ENCODE measurements at places on chromosomes 1 and 21.

DNA sequence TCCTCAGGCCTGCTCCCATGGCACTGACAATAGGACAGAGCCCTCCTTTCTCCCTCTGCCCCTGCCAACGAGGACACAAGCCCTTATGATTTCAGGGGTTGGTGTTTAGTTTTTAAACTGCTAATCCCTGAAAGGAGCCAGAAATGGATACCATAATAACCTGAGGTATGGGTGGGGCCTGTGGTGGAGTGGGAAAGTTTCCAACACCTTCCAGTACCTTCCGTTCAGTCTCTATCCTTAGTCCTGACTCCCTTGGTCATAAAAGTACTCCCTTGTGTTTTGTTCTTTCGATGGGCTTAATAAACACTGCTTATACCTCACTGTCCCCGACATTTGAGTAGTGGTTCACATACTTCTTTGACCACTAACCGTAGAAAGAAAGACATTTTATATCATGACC lies 141.8 kb upstream of the MAGI3 start:
- DNase-seq = no peak

- no peak for DNase-seq
Measured at GRCh38 chr1:74180490-74180889, 17.5 kb downstream of the LRRIQ3 start.

GRCh38 chr1:42961312-42962091 lies 2.8 kb upstream of the SLC2A1 start:
- no peak for DNase-seq

- DNase-seq = peak; percentile 86
Measured at GRCh38 chr1:226549937-226550671, 1.5 kb downstream of the STUM start.

- peak; percentile 72 for DNase-seq
Measured at GRCh38 chr21:45154511-45155508, 80.4 kb downstream of the ADARB1 start.

- no peak for DNase-seq
Measured at GRCh38 chr1:160806109-160806665, 10.2 kb downstream of the LY9 start.

DNA sequence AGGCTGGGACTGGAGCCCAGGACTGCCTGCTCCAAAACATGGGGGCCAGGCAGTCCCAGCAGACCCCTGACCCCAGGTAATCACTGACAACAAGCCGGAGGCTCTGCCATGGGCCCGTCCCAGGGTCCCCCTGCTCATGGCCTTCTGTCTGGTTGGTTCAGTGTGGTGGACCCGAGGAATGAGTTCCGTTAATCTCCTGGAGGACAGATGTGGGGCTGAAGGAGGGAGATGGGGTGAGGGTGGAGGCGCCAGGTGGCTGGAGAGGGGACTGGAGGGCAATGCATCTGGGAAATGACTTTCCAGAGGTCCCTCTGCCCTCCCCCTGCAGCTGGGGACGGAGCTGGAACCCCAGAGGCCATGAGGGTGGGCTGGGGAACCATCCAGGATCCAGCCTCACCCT lies 103.2 kb downstream of the EBNA1BP2 start:
- DNase-seq = no peak

- peak; percentile 22 for DNase-seq
Measured at GRCh38 chr1:30452170-30452569, 271.2 kb downstream of the MATN1 start.

- DNase-seq = no peak
Measured at GRCh38 chr1:221093903-221094791, 214.9 kb downstream of the HLX start.

DNA sequence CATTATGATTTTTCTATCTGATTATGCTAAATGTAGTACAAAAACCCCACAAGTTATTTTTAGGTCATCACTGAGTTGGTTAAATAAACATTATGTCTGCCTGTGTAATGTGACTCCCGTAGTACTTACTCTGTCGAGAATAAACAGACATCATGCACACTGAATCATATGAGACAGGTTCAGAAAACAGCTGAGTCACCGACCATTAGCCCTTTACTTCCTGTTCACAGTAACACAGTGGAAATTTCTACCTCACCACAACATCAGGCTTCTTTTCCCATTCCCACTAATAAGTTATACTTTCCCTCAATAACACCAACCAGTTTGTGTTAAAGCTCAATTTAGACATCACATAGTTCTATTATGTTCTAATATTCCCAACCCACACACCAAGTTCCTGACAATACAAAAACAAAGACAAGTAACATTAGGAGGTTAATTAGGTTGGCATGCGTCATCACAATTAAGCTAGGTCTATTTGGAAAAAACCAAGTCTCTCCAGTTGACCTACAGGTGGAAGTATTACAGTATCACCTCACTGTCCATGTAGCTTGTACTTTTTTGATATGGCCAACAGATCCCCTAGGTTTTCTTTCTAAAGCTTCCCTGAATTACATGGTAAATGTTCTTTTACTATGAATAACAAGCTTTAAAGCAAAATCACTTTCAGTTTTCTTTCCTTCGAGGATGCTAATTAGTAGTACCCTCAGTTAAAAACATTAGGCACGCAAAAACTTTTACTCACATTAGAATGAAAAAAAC lies 154.2 kb downstream of the EIF4G3 start:
- no peak for DNase-seq

DNA sequence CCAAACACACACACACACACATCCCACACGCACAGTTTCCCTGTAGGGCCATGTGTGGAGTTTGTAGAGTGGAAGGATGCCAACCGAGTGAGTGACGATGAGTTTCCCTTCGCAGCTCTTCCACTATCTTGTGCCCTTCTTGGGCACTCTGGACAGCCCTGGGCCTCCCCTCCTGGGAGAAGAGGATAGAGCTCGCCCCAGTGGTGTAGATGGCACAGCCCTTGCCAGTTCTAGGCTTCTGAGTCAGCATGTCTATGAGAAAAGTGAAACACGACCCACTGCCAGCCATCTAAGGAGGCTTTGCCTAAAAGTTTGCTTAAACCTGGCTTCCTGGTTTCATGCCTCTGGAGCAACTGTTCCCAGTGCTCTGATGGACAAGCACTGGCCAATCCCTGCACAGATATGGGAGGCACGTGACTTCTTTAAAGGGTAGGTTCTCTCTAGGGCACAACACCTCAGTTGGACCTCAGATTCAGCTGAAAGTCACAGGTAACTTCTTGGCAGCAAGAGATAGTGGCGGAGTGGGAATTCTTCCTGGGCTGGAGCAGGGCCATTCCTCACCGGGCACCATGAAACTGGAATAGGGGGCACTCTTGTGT lies 195.9 kb upstream of the GALNT2 start:
- no peak for DNase-seq

DNA sequence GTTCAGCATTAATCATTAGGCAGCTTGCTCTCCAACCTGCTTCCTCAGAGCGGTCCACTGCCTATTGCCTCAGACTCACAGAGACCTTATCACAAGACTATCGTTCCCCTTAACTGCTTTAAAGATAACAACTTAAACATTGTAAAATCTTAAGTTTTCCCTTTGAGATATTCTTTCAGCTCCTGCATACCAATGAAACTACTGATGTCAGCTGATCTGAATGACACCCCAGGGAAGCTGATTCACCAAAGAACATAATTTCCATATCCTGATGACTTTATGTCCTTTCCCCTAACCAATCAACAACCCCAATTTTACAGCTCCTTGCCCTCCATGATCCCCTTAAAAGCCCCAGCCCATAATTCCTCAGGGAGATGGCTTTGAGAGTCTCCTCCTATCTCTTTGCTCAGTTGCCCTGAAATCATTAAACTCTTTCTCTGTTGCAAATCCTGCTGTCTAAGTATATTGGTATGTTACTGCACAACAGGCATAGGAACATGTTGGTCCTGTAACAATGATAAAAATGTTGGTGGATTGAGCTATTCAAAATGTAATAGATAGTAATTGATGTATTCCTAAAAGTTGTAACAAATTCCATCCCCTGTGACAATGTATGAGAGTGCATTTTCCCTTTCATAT lies 621.4 kb upstream of the RGS18 start:
- no peak for DNase-seq

GRCh38 chr1:27934818-27935549 lies at the start of gene SMPDL3B:
Gene SMPDL3B, plus strand, starts transcription at chr1:27935000. Its CDS starts 184 bp downstream, at chr1:27935184.
- no peak for DNase-seq

DNA sequence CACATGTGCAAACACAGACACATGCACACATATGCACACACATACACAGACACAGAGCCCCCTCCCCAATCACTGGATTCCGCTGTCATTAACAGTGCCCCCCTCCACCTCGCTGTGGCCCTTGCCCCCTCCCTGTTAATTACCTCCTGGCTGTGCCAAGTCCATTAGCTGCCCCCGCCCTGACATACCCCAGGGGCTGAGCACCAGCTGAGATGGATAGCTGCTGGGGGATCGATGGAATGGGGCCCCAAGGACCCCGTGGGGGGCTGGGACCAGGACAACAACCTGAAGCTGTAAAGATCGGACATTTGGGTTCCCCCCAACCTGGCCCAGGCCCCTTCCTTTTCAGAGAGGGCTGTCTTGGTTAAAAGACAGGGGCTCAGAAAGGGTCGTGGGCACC lies 9.6 kb upstream of the PEAR1 start:
- no peak for DNase-seq

- DNase-seq = no peak
Measured at GRCh38 chr1:210827481-210827880, 306.5 kb downstream of the KCNH1 start.

DNA sequence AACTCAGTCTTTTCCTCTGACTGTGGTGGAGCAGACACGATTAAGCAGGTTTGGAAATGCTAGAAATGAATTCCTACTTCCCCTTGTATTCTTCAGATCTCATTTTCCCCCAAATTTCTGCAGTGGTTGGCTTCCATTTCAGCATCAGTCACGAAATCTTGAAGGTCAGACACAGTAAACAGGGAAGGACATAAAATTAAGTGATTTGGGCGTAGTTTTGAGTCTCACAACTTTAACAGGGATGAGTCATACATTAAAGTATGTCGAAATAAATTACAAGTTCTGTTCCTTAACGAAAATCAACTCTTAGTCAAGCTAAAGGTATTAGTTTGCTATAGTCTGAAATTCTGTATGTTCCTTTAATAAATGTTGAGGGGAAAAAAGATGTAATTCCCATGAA lies 61.1 kb downstream of the HNRNPR start:
- DNase-seq = no peak

GRCh38 chr1:6475381-6476133 lies 9.6 kb upstream of the TNFRSF25 start:
- no peak for DNase-seq

GRCh38 chr1:178038372-178038771 lies 55.5 kb upstream of the RASAL2 start:
- DNase-seq = no peak

DNA sequence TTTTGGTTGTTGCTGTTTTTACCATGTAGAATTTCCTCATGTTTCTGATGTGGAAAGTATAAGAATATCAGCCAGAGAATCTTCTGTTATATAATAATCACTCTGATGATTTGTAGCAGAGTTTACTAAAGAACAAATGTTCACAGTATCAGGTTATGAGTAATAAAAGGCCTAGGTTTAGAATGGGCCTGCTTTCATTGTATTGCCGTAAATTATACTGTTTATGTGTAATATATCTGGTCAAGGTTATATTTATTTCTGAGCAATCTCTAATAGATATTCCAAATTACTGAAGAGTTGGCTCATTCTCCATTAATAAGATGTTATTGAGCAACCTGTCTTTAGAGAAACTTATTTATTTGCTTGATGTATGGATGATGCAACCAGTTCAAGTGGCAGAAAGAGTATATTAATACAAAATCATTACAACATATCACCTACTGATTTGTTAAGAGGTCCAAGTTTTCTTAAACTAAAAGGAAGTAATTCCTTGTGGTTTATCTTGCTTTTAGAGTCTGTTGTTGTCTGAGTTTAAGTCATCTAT lies 649.4 kb upstream of the CXADR start:
- DNase-seq = no peak

DNA sequence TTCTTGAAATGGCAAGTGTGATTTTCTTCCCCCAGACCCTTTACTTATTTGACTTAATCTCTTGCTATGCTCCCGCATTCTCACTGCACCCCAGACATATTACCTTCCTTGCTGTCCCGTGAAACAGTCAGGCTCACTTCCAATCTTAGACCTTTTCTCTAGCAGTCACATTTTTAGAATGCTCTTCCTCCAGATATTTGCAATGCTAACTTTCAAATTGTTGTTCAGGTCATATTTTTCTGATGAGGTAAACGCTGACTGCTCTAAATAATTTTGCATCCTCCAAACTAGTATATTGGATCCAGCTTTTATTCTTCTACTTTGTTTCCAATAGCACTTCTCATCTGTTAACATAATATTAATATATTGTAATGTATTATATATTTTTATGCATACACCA lies 648.2 kb upstream of the NEGR1 start:
- no peak for DNase-seq

- DNase-seq = no peak
Measured at GRCh38 chr1:117481410-117481809, 114.2 kb downstream of the MAN1A2 start.

GRCh38 chr1:2412773-2413494 lies 570 bp upstream of the PEX10 start:
- DNase-seq = no peak

Measured in coronary artery (tissue), 2 donors.